ENCODE measurements at places on chromosomes 12 and 14.

DNA sequence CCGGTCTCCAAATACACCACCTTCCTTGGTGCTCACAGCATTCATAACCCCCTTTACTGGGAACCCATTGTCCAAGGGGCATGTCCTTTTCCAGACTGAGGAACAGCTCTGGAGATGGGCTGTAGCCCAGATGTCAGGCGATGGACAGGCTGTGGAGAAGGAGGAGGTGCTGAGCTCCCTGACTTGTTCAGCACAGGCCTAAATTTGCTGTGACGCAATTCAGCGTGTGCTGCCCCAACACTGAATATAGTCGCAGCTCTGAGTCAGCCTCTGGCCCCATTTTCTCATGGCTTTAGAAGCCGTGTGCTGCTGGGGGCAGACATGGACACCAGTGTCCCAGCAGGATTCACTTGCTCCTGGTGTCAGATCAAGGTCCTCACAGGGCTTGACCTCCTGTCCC lies 269.1 kb downstream of the EMP1 start:
- DNase-seq: no peak

GRCh38 chr12:131869871-131870418 lies 24.5 kb upstream of the ULK1 start:
- DNase-seq: no peak

- no peak for DNase-seq
Observed at GRCh38 chr12:42143452-42144157, 1.1 kb downstream of the GXYLT1 start.

- no peak for DNase-seq
Observed at GRCh38 chr12:51907856-51908425, 637 bp downstream of the ACVRL1 start.

GRCh38 chr14:92666251-92666650 lies 82.2 kb downstream of the LGMN start:
- DNase-seq: no peak

- DNase-seq: no peak
Observed at GRCh38 chr12:3257411-3257810, 180.2 kb downstream of the TSPAN9 start.

- DNase-seq: no peak
Observed at GRCh38 chr14:56002876-56003625, 115.2 kb upstream of the PELI2 start.

DNA sequence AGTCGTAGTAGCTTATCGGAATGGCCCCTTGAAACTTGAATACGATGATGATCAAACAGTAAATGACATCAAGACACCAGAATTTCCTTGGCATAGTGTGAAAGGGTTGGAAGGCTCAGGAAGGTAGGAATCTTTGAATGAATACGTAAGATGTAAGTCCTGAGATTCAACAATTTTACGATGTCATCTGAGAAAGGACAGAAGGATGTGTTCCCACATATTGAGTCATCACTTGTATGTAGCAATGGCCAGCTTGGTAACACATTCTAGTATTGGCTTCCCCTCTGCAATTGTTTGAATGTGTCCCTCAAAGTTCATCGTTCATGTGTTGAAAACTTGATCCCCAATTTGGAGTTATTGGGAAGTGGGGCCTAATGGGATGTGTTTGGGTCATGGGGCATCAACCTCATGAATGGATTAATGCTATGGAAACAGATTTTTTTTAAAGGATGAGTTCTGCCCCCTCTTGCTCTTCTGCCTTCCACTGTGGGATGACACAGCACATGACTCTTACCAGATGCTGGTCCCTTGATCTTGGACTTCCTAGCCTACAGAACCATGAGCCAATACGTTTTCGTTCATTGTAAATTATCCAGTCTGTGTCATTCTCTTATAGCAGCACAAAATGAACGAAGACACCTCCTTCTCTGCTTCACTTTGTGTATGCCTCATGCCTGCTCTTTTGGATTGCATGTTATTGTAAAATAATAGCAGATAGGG lies 284.6 kb downstream of the BCAT1 start:
- no peak for DNase-seq

GRCh38 chr12:92953747-92954146 lies 24.7 kb upstream of the EEA1 start:
- no peak for DNase-seq

- no peak for DNase-seq
Observed at GRCh38 chr12:34304546-34304945, 282.2 kb downstream of the ALG10 start.

- DNase-seq: no peak
Observed at GRCh38 chr12:1496162-1496900, 98.0 kb downstream of the FBXL14 start.

DNA sequence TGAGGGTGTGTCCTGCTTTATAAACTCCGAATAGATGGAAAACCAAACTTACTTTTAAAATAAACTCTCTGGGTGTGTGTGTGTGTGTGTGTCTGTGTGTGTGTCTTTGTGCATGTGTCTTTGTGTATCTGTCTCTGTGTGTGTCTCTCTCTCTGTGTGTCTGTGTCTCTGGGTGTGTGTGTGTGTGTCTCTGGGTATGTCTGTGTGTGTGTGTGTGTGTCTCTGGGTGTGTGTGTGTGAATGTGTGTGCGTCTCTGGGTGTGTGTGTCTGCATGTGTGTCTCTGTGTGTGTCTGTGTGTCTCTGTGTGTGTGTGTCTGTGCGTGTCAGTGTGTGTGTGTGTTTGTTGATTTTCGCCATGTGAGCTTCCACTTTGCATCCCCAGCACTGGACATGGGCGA lies 9.2 kb downstream of the RAN start:
- DNase-seq: no peak

GRCh38 chr14:92450351-92451070 lies 63.1 kb upstream of the RIN3 start:
- no peak for DNase-seq

- no peak for DNase-seq
Observed at GRCh38 chr14:74583689-74584434, 28.2 kb downstream of the LTBP2 start.

GRCh38 chr12:49292729-49293055 lies 2.3 kb upstream of the PRPH start:
- DNase-seq: no peak

- no peak for DNase-seq
Observed at GRCh38 chr12:15540469-15540872, 218.2 kb downstream of the PTPRO start.

DNA sequence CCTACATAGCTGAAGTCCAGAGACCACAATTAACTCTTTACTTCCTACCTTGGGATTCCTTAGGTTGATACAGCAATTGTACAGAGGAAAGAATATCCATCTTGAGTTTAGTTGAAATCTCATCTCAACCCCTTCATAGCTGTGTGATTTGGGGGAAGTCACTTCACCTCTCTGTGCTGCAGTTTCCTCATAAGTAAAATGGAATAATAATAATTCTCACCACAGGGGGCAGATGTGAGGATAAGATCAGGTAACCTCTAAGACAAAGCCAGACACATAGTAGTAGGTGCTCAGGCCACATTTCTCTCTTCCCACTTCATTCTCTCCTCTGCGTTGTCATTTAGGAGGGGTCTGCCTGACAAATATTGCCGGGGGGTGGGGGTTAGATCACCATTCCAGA lies 6.7 kb downstream of the FOXN4 start:
- DNase-seq: no peak

DNA sequence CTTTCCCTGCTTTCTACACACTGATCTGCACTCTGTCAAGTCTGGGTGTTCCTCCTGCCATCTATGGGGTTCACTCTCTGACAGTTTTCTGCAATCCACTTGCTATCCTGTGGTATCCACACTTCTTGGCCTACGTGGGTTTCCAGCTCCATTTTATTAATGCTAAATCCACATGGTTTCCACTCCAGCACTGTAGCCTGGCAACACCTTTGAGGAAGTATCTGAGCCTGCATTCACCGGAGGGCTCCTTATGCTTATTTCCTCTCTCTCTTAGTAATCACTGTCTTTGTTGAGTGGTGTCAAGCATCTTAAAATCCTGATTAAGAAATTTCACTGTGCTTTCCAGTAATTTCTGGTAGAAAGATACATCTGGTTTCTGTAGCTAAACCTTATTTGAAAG lies 703.7 kb downstream of the TMEM121 start:
- no peak for DNase-seq

DNA sequence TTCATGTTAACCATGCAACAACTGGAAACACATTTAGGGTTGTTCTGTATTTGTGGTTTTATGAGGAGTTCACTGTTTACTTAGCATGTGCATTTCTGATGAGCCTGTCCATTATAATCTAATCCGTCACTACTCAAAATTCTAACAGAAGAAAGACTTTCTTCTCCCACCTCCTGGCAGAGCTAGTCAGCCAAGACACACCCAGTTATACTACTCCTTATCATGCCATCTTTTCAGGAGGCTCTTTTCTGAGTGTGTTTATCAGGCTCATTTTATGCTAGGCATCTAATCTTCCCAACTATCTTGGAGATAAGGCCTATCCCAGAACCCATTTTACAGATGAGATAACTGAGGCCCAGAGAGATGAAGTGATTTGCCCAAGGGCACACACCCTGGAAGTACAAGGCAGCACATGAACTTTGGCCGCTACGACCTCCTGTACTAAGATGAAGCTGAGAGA lies 10.4 kb upstream of the MED13L start:
- no peak for DNase-seq

GRCh38 chr14:97993508-97994019 lies 1196.4 kb downstream of the VRK1 start:
- DNase-seq: no peak

GRCh38 chr14:30521899-30522736 lies 36.8 kb upstream of the G2E3 start:
- DNase-seq: no peak

GRCh38 chr14:75282170-75282554 lies 3.5 kb downstream of the FOS start:
- peak; percentile 23 for DNase-seq

DNA sequence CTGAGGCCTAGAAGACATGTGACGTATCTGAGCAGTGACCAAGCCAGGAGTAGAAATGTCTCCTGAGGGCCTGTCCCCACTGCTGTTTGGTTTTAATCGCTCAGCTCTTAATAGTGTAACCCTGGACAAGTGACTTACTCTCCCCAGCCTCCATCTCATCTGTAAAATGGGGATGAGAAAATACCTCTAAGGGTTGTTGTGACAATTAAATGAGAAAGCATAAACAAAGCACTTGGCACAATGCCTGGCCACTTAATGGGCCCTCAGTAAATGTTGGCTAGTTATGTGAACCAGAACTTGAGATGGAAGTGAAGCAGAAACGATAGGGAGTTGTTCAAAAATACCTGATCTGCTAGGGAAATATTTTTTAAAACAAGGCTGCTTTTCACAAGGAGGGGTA lies 58.2 kb downstream of the HMGA2 start:
- no peak for DNase-seq

DNA sequence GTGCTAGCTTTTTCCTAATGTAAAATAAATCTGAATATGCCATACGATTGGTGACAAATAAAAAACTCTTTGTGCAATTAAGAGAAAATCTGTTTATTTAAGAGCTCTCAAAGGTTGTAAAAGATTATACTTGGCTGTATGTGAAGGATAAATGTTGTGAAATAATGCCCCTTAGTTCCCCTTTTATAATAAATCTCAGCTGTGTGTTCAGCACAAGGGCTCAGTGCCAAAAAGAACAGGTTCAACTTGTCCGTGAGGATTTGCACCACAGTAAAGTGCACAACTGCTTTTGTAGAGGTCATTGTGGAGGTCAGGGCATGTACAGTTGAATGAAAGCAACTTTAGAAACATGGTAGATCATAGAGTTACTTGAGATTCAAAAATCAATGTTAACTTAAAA lies 118.6 kb downstream of the TRMT5 start:
- DNase-seq: no peak

- no peak for DNase-seq
Observed at GRCh38 chr12:64706857-64707256, 52.3 kb downstream of the GNS start.

DNA sequence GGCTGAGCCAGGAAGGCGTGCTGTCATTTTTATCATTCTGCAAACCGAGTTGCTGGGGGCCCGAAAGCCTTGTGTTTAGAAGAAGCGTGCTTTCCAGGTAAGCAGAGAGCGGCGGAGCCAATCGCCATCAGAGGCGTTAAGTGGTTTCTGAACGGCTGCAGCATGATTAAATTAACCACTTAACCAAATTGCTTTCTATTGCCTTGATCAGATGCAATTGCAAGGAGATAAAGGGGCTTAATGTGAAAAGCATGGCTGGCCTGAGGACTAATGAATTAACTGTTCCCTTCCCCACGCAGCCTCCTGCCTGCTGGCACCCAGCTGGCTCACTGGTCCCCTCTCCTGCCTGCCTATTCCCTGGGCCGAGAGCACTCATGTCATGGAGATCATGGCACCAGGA lies 36.6 kb upstream of the CHGA start:
- no peak for DNase-seq
